ENCODE measurements at places on chromosomes 3 and 15.

GRCh38 chr15:49229922-49230321, 59.9 kb downstream of the GALK2 start:
- DNase-seq, result no peak

DNA sequence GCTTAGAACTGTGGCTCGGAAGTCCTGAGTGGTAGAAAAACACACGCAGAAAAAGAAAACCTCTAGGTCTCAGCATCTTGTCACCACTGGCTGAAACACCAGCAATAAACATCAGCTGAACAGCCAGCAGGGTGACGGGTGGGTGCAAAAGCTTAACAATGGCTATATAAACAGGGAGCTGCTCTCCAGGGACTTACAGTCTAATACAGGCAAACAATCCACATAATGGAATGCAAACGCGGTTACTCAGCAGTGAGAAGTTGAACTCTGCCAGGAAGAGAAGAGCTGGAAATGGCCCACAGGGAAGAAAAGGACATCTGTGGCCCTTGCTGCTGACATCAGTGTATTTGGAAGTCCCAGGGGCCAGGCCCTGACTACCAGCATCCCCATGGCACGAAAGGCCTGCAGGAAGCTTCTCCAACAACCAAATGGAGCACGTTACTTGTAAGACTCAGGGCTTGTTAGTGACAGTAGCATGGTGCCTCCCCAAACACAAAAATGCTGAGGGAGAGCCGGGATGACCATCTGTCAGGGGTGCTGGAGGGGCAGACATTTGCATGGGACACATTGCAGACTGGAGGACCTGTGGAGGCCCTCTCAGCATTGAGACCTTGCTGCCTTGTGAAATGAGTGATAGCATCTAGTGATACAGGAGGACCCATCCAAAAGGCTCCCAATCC, 3.0 kb downstream of the HEG1 start:
- peak; percentile 81 for DNase-seq

DNA sequence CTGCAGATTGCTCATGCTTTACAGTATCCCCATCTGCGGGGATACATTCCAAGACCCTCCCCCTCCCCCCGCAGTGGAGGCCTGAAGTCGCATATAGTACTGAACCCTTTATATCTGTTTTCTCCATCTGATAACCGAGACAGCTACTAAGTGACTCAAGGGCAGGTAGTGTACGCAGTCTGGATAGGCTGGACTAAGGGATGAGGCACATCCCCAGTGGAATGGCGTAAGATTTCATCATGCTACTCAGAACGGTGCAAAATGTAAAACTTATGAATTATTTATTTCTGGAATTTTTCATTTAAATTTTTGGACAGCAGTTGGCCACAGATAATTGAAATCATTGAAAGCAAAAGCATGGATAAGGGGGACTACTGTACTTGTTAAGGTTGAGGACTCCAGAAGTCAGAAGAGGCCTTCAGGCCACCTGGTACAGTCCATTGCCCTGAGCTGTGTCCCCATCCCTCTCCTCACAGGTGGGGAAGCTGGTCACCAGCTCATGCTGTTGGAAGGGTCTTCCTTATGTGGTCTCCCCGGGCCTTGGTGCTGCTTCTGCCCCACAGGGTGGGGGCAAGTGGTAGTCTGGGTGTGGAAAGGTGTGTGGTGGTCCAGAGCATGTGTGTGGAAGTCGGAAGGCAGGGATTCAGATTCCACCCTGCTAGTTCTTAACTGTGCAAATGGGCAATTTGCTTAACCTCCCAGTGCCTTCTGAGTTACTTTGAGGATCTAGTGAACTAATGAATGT, 72.0 kb downstream of the HCN4 start:
- DNase-seq, result no peak

GRCh38 chr3:141386126-141386488, 17.8 kb downstream of the ZBTB38 start:
- DNase-seq, result no peak

DNA sequence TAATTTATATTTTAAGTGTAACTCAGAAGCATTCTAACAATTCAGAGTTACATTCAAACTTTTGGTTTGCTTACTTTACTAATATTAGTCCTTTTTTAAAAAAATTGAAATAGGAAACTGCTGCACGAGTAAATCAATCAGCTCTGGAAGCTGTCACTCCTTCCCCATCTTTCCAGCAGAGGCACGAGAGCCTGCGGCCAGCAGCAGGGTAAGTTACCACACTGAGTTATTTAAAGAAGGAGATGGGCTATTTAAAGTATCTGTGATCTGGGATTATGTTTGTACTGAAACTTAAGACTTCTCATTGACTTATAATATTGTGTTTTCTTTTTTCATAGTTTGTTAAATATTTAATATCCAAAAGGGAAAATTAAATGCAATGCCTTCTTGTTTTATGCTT, 29.3 kb downstream of the APPL1 start:
- DNase-seq, result peak; percentile 4

GRCh38 chr15:98884894-98885293, 122.7 kb downstream of the PGPEP1L start:
- no peak for DNase-seq

GRCh38 chr15:31782951-31783350, 247.4 kb upstream of the CHRNA7 start:
- DNase-seq, result no peak

DNA sequence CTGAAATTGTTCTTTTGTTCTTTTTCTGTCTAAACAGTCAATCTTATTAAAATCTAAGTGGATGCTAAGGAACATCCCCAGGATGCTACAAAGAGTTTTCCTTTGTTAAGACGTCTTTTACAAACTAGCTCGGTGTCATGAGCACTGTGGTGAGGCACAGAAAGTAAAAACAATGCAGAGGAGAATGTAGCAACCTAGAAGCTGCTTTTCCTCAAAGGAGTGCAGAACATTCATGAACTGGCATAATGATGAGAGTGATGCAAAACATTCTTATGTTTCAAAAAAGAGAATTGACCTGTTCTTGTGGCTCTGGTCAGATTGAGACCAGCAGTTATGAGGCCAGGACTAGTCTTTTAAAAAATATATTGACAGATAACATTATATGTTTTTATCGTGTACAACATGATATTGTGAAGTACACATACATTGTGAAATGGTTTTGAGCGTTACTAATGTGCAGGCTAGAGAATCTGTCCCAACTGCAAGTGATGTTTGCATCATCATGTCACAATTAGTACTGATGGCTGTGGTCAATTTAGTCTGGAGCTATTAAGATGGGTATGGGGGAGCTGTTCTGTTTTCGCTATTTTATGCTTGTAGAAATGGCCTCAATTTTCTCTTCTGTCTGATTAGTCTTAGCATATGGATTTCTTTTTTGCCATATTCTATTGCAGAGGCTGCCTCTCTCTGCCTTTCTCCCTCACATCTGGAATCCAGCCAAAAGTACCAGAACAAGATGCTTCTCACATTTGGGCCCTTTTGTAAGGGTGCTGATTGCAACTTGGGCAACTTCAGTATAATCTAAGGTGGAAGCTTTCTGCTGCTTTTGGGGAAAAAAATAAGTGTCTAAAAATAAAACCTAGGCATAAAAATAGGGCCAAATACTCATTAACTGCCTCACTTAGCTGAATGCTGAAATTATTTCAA, 50.2 kb downstream of the HHLA2 start:
- no peak for DNase-seq

- no peak for DNase-seq
Observed at GRCh38 chr3:122890720-122891220, 95.9 kb downstream of the SLC49A4 start.

DNA sequence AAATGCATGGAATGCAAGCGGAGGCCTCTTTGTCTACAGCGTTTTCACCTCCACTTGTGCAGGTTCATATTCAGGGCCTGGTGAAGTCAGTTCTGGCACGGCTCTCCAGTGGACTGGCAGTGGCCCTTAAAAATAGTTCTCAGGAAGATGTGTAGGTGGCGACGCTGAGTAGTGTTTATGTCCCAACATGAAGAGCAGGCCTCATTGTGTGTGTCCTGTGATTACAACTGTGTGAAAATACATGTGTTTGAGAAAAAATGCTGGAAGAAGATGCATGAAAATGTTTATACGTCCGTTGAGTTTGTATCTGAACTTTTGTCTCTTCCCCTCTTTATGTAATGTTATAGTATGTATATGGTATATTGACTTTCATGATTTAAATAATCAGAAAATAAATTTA, 7.2 kb downstream of the LIPC start:
- peak; percentile 48 for DNase-seq

DNA sequence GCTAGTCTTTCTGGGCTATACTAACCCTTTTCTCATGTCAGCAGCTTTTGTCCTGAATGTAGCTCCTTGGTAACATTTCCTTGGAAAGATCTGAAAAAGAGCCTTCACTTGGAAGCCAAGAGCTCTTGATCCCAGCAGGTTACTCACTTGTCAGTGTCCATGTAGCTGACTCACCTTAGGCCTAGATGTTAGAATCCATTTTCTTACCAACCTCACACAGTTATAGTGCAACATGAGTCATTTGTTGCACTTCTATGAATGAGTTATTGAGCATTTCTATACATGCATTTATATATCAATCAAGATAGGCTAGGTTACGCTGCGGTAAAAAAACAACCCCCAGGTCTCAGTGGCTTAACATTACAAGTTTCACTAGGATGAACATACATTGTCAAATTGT, 106.8 kb upstream of the SLC7A14 start:
- DNase-seq, result no peak

DNA sequence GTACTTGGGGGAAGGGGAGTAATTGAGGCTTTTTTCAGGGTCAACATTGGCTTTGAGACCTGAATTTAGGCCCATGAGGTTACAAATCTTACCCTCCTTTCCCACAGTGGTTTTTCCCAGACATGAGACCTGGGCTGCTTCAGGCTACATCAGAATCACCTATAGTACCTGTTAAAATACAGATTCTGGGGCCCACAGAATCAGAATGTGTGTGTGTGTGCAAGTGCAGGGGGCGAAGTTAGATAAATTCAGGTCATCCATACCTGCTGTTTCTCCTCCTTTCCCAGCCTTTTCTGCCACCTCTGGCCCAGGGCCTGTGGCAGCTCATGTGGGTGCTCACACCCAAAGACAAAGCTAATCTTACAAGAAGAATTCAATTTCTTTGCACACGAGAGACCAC, 110.5 kb downstream of the RAB11A start:
- DNase-seq, result no peak

GRCh38 chr3:72258361-72259141, 473.6 kb upstream of the PROK2 start:
- DNase-seq, result no peak

- DNase-seq, result no peak
Observed at GRCh38 chr15:71443538-71443937, 328.3 kb downstream of the THSD4 start.

DNA sequence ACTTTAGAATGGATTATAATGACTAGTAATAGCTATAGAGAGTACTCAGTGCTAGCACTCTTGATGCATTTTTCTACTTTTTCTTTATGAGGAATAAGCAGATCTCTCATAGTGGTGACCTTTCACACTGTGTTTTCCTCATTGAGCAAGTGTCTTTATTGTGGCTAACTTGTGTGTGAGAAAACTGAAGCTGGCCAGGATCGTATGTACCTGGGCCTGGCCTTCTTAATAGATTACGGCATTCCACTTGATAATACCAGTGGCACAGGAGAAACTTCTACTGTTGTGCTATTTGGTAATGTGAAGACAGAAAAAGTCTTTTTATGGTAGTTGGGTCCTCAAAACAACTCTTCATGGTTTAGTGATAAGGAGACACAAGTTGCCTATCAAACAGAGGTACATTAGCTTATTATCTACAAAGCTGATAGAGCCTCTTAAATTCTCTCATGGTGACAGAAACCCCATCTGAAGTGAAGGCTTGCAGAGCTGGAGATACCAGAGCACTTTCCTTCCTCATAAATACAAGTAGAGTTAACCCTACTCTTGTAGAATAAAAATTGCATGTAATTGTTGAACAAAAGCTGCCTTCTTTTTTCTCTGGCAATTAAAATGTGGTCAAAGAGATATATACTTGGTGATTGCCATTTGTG, 64.6 kb downstream of the LYSMD4 start:
- DNase-seq, result no peak

GRCh38 chr3:158488670-158489069, 82.3 kb upstream of the MLF1 start:
- DNase-seq, result no peak

- no peak for DNase-seq
Observed at GRCh38 chr3:101695779-101696372, 9.4 kb upstream of the RPL24 start.

DNA sequence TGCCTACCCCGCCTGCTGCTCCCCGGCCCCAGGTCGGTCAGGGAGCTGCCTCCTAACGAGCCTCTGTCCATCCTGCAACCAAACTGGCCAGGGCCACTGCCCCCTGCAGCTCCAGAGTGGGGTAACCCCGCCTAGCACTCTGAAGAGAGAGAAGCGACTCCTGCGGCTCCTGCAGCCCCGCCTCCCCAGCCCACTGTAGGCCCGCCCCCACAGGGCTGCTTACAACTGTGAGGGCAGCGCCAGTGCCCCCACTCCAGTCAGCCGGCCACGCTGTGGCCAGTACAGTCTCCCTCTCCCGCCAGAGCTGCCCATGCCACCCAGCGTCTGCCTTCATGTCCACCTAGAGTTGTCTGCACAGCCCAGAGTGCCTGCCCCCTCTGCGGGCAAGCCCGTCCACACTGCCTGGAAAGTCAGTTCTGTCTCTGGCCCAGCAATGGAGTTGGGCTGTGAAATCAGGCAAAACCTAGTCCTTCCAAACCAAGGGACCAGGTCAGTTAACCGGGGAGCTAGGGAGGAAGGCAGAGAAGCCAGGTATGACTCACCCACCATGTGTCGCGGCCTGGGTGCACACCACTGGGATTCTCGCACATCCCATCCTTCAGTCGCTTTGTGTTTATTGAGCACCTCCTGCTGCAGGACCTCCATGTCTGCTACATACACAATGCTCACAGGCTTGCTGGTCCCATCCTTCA, 2.4 kb downstream of the UCN2 start:
- DNase-seq, result peak; percentile 84
